ENCODE measurements at places on chromosomes 7 and 10.

DNA sequence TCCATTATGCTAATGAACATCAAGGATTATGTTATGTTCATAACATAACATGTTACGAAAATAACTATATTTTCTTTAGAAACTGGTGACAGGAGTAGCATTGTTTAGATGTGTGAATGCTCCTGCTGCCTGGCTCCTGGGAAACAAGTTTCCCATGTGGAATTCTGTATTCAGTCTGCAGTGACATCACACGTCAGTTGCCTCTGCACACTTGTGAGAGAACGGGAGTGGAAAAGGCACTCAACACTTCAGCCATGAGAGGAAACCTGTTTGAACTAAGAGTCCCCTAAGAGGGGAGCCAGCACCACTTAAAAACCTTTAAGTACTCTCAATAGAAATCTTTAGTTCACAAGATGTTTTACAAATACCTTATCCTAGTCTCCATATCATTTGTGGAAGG lies 140.3 kb upstream of the FAM20C start:
- no peak for DNase-seq

DNA sequence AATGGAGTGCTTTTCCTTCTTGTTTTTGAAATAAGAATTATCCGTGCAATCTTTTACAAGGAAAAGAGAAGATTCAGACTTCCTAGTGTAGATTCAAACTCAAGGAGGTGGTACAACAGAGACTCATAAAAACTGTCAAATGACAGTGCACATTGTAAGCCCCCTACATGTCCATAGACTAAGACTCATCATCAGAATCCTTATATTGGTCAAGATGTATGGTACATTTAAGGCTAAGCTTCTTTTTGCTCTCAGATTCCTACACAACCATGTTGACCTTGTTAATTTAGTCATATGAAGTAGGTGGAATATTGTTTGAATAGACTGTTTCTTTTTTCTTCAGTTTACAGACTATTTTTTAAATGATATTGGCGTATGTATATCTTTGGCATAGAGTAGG lies 11.6 kb downstream of the CD36 start:
- no peak for DNase-seq

- no peak for DNase-seq
These were observed 1.0 kb upstream of the LYZL2 start for GRCh38 chr10:30630571-30630970.

- DNase-seq, result peak; percentile 25
These were observed 96.3 kb upstream of the DDC start for GRCh38 chr7:50661345-50662040.

- DNase-seq, result no peak
These were observed 63.2 kb downstream of the NHLRC2 start for GRCh38 chr10:113917636-113918035.

DNA sequence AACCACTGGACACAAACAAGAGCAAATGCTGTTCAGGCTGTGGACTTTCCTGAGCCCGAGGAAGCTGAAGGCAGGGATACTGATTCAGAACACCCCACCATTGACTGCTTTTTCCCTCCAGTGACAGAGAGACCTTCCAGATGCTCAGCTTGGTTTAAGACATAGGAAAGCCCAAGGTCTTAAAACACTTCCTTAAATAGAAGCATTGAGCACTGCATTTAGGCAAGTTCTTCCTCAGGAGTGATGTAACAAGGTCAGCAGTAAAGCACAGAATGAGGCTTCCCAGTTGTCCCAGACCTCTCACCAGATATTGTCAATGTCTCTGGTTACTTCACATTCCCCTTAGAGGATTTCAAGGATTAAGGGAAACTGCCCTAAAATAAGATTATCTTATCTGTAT lies 19.6 kb upstream of the CDCA7L start:
- DNase-seq, result no peak

- DNase-seq, result no peak
These were observed 148.7 kb downstream of the C1GALT1 start for GRCh38 chr7:7330997-7331396.

- no peak for DNase-seq
These were observed 70.1 kb downstream of the ST7 start for GRCh38 chr7:117023325-117023854.

GRCh38 chr7:18835001-18835690 lies 282.3 kb downstream of the TWIST1 start:
- no peak for DNase-seq

DNA sequence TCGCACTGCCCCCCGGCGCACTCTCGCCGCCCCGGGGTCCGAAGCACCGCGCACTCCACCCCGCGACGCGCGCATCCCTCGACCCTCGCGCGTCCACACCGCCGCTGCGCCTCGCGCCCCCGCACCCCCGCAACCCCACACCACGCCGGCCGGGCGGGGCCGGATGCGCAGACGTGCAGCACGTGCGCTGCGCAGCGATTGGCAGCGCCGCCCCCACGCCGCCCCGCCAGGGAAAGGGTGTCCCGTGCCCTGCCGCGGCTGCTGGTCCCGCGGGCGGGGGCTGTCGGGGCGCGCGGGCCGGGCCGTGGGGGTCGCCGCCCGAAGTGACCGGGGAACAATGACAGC lies 53.7 kb upstream of the KDM7A start:
- DNase-seq, result peak; percentile 71
